Fibroblast of villous mesenchyme (primary cell): ENCODE measurements at places on chromosomes 7 and 10.
A peak's percentile ranks its signal among the peaks of the same experiment; 100 is the strongest.

DNA sequence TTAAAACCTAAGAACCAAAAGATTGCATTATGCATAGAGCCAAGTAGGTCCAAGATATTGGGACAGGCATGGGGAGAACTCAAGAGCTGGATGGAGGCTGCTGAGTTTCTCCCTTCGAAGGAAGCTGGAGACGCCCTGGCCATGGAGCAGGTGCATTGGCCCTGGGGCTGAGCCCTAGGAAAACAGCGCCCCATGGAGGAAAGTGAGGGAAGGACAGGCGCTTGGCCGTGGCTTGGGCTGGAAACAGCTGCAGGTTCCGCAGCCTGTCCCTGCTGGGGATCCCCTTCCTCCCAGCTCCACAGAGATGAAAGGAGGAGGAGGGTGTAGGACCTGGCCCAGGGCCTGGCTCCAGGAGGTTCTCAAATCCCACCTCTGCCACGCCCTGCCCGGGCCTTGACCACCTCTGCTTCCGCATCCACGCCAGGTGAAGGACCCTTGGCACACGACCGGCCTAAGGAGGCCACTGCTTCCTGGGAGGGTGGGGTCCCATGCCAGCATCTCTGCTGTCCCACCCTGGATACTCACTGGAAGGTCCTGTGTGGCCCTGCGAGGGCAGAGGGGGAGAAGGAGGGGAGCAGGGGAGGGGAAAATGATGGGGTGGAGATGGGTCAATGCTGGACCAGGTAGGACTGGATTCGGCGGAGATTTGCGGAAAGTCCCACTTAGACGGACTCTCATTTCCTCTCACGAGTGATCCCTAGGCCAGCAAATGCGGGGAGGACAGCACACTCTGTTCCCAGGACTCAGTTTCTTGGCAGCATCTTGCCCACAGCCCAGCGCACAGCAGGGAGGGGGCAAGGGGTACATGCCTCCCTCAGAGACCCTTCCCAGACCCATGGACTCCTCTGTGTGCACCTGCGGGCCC lies 258.6 kb upstream of the TCERG1L start:
- DNase-seq: no peak

DNA sequence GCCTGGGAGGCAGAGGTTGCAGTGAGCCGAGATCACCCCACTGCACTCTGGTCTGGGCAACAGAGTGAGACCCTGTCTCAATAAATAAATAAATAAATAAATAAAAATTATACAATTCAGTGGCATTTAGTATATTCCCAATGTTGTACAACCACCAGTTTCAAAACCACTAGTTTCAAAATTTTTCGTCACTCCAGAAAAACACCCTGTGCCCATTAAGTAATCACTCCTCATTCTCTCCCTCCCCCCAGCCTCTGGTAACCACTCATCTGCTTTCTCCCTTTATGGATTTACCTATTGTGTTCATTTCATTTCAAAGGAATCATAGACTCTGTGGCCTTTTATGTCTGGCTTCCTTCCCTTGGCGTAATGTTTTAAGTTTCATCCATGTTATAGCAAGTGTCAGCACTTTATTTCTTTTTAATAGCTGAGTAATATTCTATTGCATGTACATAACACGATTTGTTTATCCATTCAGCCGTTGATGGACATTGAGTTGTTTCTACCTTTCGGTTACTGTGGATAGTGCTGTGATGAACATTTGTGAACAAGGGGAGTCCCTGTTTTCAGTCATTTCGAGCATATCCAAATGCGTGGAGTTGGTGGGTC lies 29.4 kb upstream of the GOLGA7B start:
- DNase-seq: no peak

DNA sequence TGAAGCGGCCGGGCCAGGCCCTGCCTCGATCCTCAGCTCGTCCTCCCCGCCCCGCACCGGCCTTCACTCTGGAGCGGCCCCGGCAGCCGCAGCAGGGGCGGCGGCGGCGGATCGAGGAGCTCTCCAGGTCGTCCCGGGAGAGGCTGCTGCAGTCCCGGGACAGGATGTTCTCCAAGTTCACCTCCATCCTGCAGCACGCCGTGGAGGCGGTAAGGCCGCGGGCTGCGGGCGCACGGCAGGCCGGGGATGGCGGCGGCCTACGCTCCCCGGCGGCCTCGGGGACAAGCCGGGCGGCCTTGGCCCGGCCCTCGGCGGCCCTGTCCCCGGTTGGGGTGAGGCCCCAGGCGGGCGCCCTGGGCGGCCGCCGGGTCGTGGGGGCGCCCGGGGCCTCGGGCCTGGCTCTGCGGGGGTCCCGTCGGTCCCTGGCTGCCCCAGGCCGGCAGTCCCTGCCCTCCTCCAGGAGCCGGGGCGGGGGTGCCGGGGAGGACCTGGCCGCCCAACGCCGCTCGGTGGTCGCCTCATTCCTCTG lies 399 bp downstream of the FHIP2A start:
- peak; percentile 45 for DNase-seq

GRCh38 chr7:74583630-74584029 lies 73.9 kb upstream of the GTF2I start:
- no peak for DNase-seq

DNA sequence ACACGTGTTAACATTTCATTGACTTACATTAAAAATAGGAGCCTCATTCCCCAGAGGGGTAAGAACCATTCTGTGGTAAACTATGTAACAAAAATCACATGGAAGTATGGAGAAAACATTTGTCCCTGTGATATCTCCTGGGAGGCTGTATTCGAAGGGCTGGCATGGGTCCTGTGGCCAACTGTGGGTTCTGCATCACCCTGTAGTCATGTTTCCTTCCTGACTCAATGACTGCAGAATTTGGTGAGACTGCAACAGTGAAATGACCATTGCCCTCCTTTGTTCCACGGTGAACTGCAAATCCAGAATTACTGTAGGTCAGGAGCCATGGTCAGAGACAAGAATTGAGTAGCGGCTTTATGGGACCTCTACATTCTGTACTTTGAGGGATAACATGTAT lies 3.6 kb upstream of the ZEB1 start:
- no peak for DNase-seq

DNA sequence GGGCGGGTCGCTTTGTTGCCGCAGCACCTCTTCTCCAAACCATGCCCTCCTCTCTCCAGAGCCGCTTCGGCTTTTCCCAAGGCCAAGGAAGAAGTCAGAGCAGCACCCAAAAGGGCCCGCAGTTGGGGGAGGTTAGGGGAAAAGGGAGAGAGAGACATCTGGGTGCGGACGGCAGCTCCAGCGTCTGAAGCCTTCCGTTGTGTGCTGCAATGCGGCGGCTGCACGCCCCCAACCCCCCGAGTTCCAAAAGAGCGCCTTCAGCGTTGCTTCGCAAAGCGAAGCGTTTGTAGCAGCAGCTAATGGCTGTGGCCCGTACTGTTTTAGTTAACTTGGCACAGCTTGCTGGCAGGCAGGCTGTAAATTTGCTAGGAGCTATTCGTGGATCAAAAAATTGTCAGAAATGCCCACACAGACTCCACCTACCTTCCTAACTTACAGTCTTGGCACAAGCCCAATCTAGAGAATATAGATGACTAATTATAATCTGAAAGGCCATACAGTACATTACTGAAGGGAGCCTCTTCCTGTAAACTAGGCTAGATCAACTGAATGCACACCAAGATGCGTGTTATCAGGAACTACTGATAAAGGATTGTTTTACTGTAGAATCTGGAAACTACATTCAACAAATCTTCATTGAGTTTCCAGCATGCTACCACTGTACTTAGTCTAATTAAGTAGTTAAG lies 1.1 kb upstream of the KBTBD2 start:
- DNase-seq: peak; percentile 41

GRCh38 chr10:101444058-101444898 lies 90.3 kb downstream of the BTRC start:
- DNase-seq: peak; percentile 4

DNA sequence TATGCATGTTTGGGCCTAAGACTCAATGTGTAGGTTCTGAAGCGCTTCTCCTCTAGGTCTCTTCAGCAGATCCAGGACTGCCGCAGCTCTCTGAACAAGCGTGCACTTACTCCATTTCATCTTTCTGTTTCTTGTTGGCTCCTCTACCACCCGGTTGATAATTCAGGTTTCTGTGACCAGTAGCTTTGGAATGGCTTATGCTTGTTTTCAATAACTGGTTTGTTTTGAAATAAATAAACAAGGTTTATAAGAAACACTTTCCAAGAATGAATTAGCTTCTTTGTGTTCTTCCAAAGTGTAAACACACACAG lies 1.5 kb downstream of the MDFIC start:
- DNase-seq: no peak

GRCh38 chr10:11921800-11922392 lies 98.7 kb downstream of the PROSER2 start:
- DNase-seq: peak; percentile 60

DNA sequence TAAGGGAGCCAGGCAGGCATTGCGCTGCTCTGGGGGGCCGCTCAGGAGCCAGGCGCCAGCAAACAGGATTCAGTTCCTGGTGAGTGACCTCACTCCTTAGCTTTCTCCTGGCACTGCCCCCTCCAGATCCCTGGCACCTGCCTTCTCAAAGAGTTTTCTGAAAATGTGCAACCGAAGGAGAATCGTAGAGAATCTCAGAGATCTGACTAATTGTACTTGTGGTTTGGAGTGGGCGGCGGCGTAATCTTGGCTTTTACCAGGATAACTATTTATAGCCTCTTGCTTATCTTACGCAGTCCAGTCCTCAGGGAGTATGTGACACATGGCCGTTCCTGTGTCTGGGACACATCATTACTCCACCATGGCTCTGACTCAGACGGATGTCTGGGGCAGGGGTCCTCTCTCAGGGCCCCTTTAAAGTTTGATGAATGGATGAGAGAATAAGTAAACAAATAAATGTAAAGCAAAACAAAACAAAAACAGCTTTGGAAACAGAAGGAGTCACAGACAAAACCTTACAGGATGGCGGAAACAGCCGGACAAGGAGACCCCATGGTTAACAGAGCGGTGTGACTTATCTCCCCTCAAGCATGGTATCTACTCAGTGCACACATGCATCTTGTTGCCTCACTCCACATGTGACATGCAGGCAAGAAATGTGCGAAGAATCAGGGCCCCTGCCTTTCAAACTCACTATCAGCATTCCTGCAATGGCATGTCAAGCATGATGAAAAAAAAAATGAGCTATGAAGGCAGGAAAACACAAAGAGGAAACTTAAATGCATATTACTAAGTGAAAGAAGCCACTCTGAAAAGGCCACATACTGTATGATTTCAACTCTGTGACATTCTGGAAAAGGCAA lies 99.7 kb downstream of the TNS3 start:
- peak; percentile 98 for DNase-seq

DNA sequence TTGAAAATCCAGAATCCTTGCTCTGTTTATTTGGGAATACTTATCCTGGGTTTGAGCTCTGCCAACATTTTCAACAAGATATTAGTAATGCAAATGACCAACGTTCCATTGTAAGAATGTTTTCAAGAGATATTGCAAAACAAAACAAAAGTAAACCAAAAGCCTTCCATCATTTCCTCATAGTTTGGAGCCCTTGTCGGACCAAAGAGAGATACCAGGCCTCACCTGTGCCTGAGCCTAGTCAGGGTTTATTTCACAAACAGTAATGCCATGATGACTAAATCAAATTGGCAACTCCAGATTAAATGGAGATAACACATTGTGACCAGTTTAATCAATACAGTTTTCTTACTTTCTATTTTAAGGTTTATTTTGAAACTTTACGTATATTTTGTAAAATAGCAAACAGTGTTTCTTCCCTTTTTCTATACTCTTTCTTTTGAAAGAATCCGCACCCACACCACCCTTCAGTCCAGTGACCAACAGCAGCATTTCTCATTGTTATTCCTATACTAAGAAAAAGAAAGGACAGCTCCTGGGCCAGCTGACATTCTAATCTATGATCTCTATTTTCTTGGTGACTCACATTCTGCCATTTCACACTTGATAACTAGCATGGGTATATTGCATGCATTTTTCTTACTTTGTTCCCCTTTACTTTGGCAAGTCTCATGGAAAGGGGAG lies 168.5 kb upstream of the MEOX2 start:
- DNase-seq: no peak

GRCh38 chr7:137860542-137860941 lies 13.8 kb upstream of the DGKI start:
- no peak for DNase-seq

GRCh38 chr7:35761871-35762677 lies 38.8 kb upstream of the SEPTIN7 start:
- peak; percentile 91 for DNase-seq
